ENCODE measurements at places on chromosomes 13 and 19.
A peak's percentile ranks its signal among the peaks of the same experiment; 100 is the strongest.

- no peak overlapping the region for H3K4me3 ChIP-seq
- H3K27ac ChIP-seq = no peak overlapping the region
- peaks cover 48% of the 10 kb centered on the region for H3K27me3 ChIP-seq
- no peaks in the 10 kb centered on the region for H3K4me1 ChIP-seq
- peaks cover 2% of the 10 kb centered on the region for H3K36me3 ChIP-seq
These were observed 7.0 kb downstream of the KLK2 start for GRCh38 chr19:50880241-50880640.

GRCh38 chr19:17778251-17778967 is 16.5 kb upstream of the B3GNT3 start:
- no peak overlapping the region for H3K4me3 ChIP-seq
- no peak for DNase-seq

GRCh38 chr19:22882797-22883196 is 50.7 kb downstream of the ZNF723 start:
- H3K27me3 ChIP-seq = no peaks in the 10 kb centered on the region
- no peak overlapping the region for H3K4me3 ChIP-seq
- no peak for DNase-seq
- H3K4me1 ChIP-seq = no peaks in the 10 kb centered on the region
- H3K27ac ChIP-seq = no peak overlapping the region

DNA sequence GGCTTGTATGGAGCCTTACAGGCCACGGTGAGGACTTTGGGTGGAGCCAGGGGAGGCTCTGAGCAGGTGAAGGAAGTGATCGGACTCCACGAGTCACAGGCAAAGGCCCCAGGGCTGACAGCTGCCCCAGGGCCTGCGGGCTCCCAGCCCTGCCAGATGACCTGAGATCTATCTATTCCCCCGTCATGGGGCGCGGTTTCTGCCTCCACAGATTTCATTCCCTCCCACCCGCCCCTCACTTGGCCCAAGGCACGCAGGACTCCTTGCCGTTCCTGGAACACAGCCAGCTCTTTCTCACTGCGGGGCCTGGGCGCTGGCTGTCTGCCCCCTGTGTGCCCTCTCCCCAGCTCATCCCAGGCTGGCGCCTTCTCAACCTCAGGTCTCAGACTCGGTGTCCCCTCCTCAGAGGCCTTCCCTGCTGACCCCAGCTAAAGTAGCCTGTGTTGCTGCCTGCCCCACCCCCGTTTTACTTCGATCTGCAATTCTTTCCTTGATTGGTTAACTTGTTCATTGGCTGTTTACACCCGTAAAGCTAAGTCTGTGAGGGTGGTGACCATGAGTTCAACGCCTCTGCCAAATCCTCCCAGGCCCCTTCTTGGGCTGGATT is 13.9 kb upstream of the PAK4 start:
- DNase-seq = no peak
- peak overlapping the region; percentile 56 for H3K27ac ChIP-seq
- no peaks in the 10 kb centered on the region for H3K27me3 ChIP-seq
- H3K4me1 ChIP-seq = peaks cover 6% of the 10 kb centered on the region
- no peak overlapping the region for H3K4me3 ChIP-seq

GRCh38 chr19:57103573-57104277 is 16.1 kb upstream of the USP29 start:
- H3K36me3 ChIP-seq = no peaks in the 10 kb centered on the region
- peak overlapping the region; percentile 44 for H3K4me3 ChIP-seq
- H3K4me1 ChIP-seq = peaks cover 12% of the 10 kb centered on the region
- H3K27me3 ChIP-seq = peaks cover 12% of the 10 kb centered on the region
- DNase-seq = peak; percentile 51

DNA sequence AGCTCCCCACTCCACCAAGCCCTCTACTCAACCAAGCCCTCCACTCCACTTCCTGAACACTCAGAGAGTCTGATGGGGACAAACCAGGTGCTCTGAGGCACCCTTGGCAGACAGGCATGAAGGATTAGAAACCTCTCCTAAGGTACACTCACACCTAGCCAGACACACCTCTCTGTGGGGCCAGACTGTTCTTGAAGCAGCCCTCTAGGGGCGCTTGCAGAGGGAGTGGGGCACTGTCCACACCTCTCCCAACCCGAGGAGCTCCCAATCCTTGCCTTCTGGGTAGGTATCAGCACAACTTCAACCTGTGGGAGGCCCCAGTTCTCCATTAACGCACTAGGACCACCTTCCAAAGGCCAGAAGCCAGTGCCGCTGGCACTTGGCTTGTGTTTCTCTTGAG is 108.7 kb upstream of the VSTM2B start:
- H3K36me3 ChIP-seq = peaks cover 2% of the 10 kb centered on the region
- no peak overlapping the region for H3K4me3 ChIP-seq
- DNase-seq = no peak
- H3K4me1 ChIP-seq = no peaks in the 10 kb centered on the region
- no peak overlapping the region for H3K27ac ChIP-seq
- H3K27me3 ChIP-seq = peaks cover 12% of the 10 kb centered on the region

DNA sequence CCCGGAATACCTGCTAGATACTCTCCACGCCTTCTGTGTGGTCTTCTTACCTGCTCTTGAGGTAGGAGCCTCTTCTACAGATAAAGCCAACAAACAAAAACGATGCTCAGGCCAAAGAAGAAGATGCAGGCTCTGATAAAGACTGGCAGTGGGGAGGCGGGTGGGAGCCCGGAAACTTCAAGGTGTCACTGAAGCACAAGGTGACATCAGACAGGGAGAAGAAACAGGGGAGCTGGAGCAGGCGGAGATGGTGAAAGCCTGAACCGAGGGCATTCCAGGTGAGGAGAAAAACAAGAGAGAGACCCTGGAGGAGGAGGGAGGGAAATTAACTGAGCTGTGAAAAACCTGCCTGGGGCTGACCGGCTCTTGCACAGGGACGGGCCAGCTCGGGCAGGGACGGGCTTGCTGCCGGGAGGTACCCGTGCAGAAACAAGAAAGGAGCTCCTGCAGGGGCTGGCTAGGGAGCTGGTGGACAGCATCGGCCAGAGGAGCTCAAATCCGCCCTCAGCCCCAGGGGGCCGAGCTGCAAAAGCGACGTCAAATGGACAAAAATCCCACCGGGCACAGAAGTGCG is 19.0 kb downstream of the GNG7 start:
- H3K27me3 ChIP-seq = no peaks in the 10 kb centered on the region
- H3K4me3 ChIP-seq = no peak overlapping the region
- no peak for DNase-seq
- H3K36me3 ChIP-seq = peaks cover 1% of the 10 kb centered on the region
- H3K4me1 ChIP-seq = no peaks in the 10 kb centered on the region

GRCh38 chr13:51689663-51689996 is 105.4 kb downstream of the WDFY2 start:
- DNase-seq = no peak
- no peak overlapping the region for H3K27ac ChIP-seq
- no peak overlapping the region for H3K4me3 ChIP-seq
- no peaks in the 10 kb centered on the region for H3K27me3 ChIP-seq
- peaks cover 12% of the 10 kb centered on the region for H3K4me1 ChIP-seq

DNA sequence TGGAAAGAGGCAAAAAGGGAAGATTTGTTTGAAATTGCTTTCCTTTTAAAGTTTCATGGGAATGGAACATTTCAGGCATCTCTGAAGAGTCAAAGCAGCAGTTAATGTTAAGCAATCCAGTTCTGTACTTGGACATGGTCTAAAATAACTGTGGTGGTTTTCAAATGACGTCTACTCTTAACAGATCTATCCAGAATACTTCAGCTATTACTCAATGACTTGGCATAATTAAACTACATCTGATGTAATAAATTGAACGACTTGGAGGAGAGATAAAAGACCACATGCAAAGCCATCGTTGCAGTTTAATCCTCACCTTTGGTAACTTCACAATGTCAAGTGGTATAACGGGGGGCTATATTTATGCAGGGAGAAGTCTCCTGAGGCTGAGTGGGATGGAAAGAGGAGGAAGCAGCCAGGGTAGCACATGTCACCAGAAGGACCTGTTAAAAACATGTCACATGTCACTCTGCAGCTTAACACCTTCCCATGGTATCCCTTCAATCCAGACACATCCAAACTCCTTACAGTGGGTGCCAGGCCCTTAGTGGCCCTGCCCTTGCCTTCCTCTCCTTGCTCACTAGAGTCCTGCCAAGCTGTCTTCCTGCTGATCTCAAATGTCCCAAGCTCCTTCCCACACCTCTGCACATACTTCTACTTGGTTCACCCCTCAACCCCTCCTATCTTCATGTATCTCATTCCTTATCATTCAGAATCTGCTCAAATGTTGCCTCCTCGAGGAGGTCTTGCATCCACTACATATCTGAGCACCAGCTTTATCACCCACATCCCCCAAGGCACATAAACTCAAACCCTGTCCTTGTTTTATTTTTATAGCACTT is 327.8 kb downstream of the SUCLA2 start:
- no peaks in the 10 kb centered on the region for H3K4me1 ChIP-seq
- DNase-seq = no peak
- H3K27ac ChIP-seq = no peak overlapping the region
- H3K27me3 ChIP-seq = no peaks in the 10 kb centered on the region
- H3K36me3 ChIP-seq = peaks cover 2% of the 10 kb centered on the region

GRCh38 chr19:29323440-29324290 is 110.7 kb upstream of the UQCRFS1 start:
- no peak for DNase-seq
- H3K4me3 ChIP-seq = no peak overlapping the region
- no peak overlapping the region for H3K27ac ChIP-seq
- H3K4me1 ChIP-seq = no peaks in the 10 kb centered on the region
- no peaks in the 10 kb centered on the region for H3K36me3 ChIP-seq

DNA sequence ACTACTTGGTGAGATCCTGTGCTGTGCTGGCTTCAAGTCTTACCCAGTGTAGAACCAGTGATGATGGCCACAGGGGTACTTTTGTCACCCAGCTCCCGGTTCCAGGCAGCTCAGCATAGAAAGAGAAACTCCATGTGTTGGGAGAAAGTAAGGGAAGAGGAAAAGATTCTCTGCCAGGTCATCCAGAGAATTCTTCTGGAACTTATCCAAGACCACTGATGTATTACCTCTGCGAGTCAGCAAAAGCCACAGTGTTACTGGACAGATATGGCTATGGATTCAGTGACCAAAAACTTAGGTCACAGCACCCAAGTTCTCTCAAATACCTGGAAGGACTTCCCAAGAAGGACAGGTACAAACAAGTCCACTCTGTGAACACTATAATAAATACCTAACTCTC is 399.5 kb upstream of the MIR17HG start:
- no peak overlapping the region for H3K4me3 ChIP-seq
- H3K4me1 ChIP-seq = no peaks in the 10 kb centered on the region
- no peaks in the 10 kb centered on the region for H3K36me3 ChIP-seq

- H3K4me1 ChIP-seq = peaks cover 8% of the 10 kb centered on the region
- peak overlapping the region; percentile 76 for H3K4me3 ChIP-seq
- H3K36me3 ChIP-seq = no peaks in the 10 kb centered on the region
These were observed 561 bp upstream of the GJA3 start for GRCh38 chr13:20161275-20161950.

DNA sequence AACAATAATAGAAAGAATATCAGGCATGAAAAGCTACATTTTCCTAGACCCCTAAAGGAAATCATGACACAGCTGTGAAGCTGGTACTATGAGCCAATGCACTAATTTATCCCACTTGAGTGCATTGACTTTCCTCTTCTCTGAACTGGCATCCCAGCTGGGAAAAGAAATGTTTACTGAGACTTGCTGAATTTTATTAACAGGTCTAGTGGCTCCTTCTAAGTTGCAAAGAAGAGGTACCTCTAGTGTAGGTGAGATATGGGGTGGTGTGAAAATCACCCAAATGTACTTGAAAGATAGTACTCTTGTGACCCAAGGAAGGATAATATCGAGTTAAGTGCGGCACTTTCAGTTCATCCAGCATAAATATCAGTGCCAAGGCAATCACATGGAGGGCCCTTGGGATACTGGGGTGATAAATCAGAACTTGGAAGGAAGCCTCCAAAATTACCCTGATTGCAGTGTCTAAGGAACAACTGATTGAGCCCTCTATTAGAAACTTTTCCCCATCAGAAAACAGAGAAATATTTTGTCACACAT is 369.2 kb downstream of the PCDH9 start:
- H3K4me1 ChIP-seq = no peaks in the 10 kb centered on the region
- DNase-seq = no peak
- H3K27ac ChIP-seq = no peak overlapping the region

GRCh38 chr13:76958841-76959432 is 10.6 kb downstream of the ACOD1 start:
- H3K4me1 ChIP-seq = no peaks in the 10 kb centered on the region
- no peak overlapping the region for H3K4me3 ChIP-seq
- peaks cover 22% of the 10 kb centered on the region for H3K27me3 ChIP-seq
- H3K36me3 ChIP-seq = peaks cover 1% of the 10 kb centered on the region
- no peak for DNase-seq
- H3K27ac ChIP-seq = no peak overlapping the region

DNA sequence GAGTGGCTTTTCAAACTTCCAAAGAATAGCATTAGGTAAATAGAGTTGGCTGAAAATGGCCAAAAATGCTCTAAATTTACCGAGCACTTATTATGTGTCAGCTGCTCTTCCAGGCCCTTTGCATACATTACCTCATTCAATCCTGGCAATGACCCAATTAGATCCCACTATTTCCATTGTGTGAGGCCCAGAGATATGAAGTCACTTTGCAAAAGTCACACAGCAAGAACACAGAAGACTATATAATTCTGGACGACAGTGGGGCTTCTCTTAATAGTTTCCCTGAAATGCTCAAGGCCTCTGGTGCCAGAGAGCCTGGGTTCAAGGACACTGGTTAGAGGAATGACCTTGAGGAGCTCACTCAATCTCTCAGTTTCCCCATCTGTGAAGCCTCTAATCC is 146.8 kb downstream of the IER2 start:
- no peak overlapping the region for H3K4me3 ChIP-seq
- no peaks in the 10 kb centered on the region for H3K36me3 ChIP-seq
- DNase-seq = no peak
- H3K4me1 ChIP-seq = no peaks in the 10 kb centered on the region

DNA sequence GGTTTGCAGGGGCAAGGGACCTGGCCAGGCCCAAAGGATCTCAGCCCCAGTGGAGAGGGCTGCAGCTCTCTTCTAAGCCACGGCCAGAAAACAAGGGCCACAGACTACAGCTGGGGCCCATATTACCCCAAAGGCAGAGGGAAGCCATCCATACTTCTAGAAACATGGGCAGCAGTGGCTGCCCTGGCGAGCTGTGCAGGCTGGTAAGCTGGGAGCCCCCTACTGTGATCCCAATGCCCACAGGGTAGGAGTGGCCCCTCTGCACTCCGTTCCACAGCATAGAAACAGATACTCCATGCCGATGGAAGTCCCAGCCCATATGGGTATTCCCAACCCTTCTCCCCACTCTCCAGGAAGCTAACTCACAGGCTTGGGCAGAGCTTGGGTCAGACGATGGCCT is 25.1 kb downstream of the VSTM2B start:
- no peaks in the 10 kb centered on the region for H3K4me1 ChIP-seq
- peaks cover 50% of the 10 kb centered on the region for H3K27me3 ChIP-seq
- H3K36me3 ChIP-seq = no peaks in the 10 kb centered on the region
- H3K27ac ChIP-seq = no peak overlapping the region
- no peak for DNase-seq
